ENCODE measurements at places on chromosomes 7 and 10.

DNA sequence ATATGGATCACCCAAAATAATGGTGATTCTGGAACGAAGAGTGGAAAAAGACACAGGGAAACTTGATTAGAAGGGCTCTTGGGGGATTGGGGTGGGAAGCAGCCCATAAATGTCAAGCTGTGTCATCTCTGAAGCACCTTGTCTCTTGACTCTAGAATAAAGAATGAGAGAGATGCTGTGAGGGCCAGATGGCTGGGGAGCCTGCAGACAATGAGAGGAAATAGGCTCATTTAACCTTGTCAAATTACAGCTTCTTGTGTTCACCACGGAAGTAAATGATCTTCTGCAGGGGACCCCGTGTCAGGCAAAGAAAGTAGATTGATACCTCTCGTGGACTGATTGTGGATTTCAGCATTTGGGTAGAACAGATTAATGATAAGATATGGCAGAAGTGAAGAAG, 159.3 kb downstream of the ST7 start:
- no peak for DNase-seq

DNA sequence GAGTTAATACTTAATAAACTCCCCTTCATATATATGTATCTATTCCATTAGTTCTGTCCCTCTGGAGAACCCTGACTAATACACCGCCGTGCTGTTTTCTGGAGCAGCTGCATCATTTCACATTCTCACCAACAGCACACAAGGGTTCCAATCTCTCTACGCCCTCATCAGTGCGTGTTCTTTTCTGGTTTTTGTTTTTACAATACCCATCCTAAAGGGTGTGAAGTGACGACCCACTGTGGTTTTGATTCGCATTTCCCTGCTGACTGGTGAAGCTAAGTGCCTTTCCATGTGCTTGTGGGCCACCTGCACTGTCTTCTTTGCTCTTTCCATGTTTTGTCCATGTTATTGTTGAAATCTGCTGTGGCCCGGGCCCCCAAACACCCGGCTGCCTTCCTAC, 11.0 kb upstream of the INSIG1 start:
- DNase-seq = no peak

- no peak for DNase-seq
Observed at GRCh38 chr10:98055841-98056516, 25.6 kb upstream of the CRTAC1 start.

GRCh38 chr10:52617346-52617745, 155.2 kb downstream of the MBL2 start:
- DNase-seq = no peak

DNA sequence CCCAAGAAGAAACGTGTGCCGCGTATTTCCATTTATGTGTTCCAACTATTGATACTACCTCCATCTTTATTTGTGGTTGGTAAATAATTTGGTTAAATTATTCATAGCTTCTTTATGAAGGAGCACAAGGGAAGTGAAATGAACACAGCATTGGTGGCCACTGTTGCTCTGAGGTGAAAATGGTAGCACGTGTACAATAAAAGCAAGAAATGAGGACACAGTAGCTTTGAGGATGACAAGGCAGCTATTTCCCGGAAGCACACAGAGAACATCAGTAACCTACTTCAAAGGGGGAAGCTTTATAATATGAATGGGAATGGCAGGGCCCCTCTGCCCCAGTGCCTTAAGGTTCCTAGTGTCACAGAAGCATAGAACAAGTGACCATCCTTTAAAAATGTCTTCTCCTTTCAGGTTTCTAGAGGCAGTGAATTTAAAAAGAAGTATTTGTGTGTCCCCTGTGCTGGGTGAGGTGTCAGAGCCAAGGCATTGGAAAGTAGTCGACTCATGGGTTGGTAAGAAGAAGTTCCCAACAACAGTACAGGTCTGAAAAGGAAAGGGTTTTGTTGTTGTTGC, 78.8 kb downstream of the SGMS1 start:
- DNase-seq = no peak

DNA sequence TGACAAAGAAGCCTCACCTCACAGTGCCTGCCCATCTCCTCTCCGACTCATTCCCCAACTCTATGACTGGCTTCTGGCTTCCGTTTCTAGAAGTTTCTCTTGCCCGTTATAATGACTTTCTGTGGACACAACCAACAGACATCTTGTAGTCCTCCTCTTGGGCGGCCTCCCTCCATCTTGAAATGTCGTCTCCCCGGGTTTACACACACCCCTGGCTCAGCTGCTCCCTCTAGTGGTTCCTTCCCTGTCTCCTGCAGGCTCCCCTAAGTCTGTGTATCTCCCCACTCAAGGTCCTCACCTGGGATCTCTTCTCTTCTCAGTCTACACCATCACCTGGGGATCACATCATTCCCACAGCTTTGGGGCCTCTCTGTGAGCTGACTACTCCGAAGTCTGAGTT, 123.4 kb upstream of the NEBL start:
- no peak for DNase-seq

- DNase-seq = no peak
Observed at GRCh38 chr7:126529833-126530232, 722.9 kb downstream of the GRM8 start.

DNA sequence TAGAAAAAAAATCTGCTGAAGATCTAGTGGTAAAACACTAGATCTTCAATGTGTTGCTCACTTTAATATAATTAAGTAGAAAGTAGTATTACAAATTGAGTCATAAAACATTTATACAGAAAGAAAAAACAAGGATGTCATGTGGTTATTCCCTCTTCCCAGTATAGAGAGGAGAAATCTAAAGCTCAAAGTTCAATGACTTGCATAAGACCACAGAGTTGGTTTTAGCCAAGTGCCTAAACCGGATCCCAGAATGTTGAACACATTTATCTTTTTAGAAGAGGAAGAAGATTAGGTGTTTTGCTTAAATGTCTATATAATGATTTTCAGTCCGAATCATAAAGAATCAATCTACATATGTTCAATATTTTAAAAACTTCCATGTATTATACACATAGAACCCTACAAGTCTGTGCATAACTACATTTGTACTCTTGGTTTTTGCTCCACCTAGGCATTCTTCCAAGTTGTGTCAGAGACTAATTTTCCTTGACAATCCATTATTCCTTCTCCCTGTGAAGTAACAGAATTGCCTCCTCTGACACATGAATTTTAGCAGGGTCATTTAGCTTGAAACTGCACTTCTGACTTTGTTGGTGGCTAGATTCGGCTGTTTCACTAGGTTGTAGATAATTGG, 389.2 kb downstream of the MAGI2 start:
- DNase-seq = no peak

- no peak for DNase-seq
Observed at GRCh38 chr7:41047789-41048191, 655.1 kb downstream of the INHBA start.

DNA sequence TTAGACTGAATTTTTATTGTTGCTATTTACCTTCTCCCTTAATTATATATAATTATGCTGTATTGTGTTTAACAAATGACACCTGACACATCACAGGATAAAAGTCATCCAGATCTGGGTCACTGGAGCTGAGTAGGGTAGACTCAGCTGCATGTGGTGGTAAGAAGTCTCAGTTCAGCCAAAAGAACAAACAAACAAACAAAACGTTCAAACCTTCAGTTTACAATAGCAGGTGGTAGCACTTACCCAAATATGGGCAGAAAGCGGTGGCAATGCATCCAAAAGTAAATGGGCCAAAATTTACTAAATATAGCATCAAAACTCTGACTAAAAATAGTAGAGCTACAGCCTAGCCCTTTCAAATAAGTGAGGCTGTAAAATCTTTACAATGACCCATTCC, 42.2 kb downstream of the ZWINT start:
- DNase-seq = no peak

DNA sequence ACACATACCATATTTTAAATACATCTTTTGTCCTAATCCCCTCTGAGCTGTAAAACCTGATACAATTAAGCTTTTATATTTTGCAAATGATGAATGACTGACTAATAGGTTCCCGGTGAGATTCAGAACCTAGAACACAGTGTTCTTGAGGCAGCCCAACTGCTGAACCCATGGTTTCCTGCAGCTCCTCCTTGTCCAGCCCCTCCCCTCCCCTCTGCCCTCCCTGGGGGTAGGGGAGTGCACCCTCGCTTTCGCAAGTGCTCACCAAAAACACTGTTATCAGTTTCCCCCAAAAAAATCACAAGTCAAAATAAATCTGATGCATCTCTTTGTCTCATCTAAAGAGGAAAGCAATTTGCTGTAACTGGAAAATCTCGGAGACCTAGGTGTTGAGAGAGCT, 602.8 kb downstream of the KCNMA1 start:
- DNase-seq = no peak

- no peak for DNase-seq
Observed at GRCh38 chr7:120344276-120344675, 71.3 kb downstream of the KCND2 start.

GRCh38 chr7:111104710-111105109, 13.8 kb downstream of the LRRN3 start:
- no peak for DNase-seq

- no peak for DNase-seq
Observed at GRCh38 chr7:38316733-38317360, 43.4 kb upstream of the TARP start.

- no peak for DNase-seq
Observed at GRCh38 chr10:75265856-75266255, 30.1 kb upstream of the COMTD1 start.

GRCh38 chr10:52250510-52250909, 63.6 kb upstream of the DKK1 start:
- DNase-seq = no peak

DNA sequence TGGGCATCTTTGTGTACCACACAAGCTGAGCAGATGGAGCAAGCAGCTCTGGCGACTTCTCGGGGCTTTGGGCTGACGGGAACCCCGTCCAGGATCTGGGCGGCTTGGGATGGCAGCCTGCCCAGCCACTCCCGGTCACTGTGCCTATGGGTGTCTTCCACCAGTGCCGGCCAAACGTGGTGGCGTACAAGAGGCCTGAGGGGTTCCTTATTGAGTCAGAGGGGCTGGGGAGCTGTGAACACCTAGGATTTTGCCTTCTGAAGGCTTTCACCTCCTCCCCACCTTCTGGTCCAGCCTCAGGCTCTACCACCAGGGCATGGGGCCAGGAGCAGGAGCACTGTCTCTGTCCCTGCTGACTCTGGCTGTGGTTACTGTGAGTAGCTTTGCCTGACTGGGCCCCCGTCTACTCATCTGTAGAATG, 71.8 kb upstream of the PPIF start:
- DNase-seq = no peak

GRCh38 chr10:61974601-61975390, 73.3 kb downstream of the ARID5B start:
- no peak for DNase-seq

GRCh38 chr7:95569720-95570119, 26.6 kb downstream of the PDK4 start:
- no peak for DNase-seq

GRCh38 chr7:144416341-144416740, 12.8 kb upstream of the NOBOX start:
- DNase-seq = no peak

DNA sequence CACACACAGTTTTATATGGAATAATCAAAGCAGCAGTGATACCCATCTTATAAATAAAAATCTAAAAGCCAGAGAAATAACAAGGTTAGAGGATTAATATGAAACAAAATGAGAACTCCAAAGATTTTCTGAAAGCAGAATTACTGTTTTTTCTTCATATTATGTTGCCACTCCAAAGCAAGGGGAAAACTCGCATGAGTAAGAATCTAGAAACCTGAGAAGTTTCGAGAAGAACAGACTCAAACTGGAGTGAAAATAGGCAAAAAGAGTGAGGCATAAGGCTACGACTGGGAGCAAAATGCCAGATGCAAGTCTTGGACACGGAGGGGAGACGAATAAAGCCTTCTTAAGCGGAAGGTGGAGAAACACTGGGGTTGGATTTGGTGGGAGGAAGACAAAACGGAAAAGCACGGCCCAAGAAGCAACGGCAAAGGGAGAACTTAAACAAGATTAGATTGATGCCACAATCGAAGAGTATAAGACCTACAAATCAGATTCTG, 923 bp downstream of the TNPO3 start:
- DNase-seq = no peak

GRCh38 chr7:105017657-105018365, 3.8 kb downstream of the KMT2E start:
- no peak for DNase-seq

GRCh38 chr7:113199841-113200240, 81.5 kb upstream of the SMIM30 start:
- no peak for DNase-seq
